ENCODE measurements at places on chromosomes 2 and 18. TPM values are rescaled to one million over a fixed set of nuclear protein-coding genes. Genes with fewer than 3 reads are reported as not detected.

GALM gene
- total RNA-seq: 17.6 TPM

UGT1A10 gene
- not detected for total RNA-seq

COLEC11 gene
- total RNA-seq: 10.1 TPM

CXCR2 gene
- total RNA-seq: 0.31 TPM

OR6B2 gene
- total RNA-seq: not detected

SIX3 gene
- total RNA-seq: not detected

RUFY4 gene
- not detected for total RNA-seq

CSRNP3 gene
- total RNA-seq: 29.6 TPM

NCKAP5 gene
- 2.1 TPM for total RNA-seq

CFC1 gene
- not detected for total RNA-seq

TGOLN2 gene
- total RNA-seq: 59.2 TPM

DLGAP1 gene
- total RNA-seq: 5.1 TPM

GPR45 gene
- not detected for total RNA-seq

STAT1 gene
- 100 TPM for total RNA-seq

AP1S3 gene
- 23.2 TPM for total RNA-seq

ACKR3 gene
- 78.7 TPM for total RNA-seq

MARCO gene
- 0.22 TPM for total RNA-seq

ANKRD30BL gene
- total RNA-seq: not detected

IL36B gene
- not detected for total RNA-seq

SETBP1 gene
- 47.7 TPM for total RNA-seq

PLEK gene
- total RNA-seq: not detected

RAB6D gene
- not detected for total RNA-seq

UGT1A8 gene
- total RNA-seq: not detected

DSC3 gene
- 29.1 TPM for total RNA-seq

ABCA12 gene
- 0.43 TPM for total RNA-seq

All from mesothelial cell of epicardium (in vitro differentiated cells).